Peyer's patch (tissue), 4 donors: ENCODE measurements at places on chromosomes 1 and 21.

GRCh38 chr1:194774535-194774934, 1588.1 kb upstream of the B3GALT2 start:
- no peak overlapping the region for H3K4me3 ChIP-seq
- no peak overlapping the region for H3K27ac ChIP-seq
- no peak for DNase-seq

DNA sequence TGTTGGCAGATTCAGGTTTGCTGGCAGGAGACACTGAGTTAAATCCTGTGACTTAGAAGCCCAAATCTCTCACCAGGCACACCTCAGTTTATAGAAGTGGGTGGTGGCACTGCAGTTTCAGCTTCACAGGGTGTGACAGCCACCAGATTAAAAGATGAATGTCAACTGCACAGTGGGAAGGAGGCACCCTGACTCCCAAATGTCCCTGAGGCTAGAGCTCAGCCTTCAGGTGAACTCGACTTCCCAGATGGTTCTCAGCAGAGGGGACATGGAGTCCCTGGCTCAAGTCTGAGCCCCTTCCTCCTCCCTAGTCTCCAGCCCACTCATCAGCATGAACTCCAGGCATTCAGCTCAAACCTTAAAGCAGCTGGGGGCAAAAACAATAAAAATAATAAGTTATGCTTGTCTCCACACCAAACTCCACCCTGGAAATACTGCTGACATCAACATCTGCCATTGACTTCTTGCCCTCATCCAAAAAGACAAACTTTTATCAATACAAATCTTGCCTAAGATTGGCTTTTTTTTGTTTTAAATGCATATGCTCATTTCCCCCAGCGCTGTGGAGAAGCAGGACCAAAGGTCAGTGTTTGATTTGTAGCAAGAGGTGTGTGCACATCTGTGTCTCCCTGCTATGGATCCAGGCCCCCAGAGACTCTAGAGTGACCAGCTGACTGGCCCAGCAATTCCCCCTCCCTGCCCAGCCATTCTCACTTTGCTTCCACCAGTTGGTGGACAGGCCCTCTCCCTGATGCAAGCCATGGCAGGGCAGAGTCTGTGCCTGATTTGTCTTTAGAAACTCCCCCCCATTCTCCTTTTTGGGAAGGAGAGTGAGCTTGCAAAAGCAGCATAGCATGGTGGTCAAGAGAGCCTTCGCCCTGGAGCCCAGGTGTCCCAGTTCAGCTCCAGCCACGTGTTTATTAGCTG, 18.5 kb upstream of the S100A7 start:
- H3K36me3 ChIP-seq: no peaks in the 10 kb centered on the region
- no peaks in the 10 kb centered on the region for H3K4me1 ChIP-seq
- no peak for DNase-seq
- H3K27ac ChIP-seq: no peak overlapping the region
- no peak overlapping the region for H3K4me3 ChIP-seq

DNA sequence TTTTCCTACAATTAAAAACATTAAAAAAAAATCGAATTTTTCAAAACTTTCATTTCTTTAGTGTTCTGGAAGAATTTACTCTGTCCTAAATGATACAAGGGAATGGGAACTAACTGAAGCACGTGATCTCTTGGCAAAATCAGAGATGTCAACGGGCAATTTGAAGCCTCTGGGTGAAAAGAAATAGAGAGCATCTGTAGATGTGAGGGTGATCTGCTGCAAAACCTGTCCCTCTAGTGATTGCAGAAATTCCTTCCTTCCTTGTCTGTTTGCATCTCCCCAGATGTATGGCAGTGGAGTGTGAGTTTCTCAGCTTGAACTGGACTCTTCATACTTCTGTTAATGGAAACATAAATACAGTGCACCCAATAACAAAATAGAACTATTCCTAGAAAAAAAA, 100.5 kb upstream of the S1PR1 start:
- H3K27me3 ChIP-seq: no peaks in the 10 kb centered on the region
- no peak for DNase-seq
- no peak overlapping the region for H3K27ac ChIP-seq
- H3K4me3 ChIP-seq: no peak overlapping the region
- no peaks in the 10 kb centered on the region for H3K36me3 ChIP-seq
- no peaks in the 10 kb centered on the region for H3K4me1 ChIP-seq

DNA sequence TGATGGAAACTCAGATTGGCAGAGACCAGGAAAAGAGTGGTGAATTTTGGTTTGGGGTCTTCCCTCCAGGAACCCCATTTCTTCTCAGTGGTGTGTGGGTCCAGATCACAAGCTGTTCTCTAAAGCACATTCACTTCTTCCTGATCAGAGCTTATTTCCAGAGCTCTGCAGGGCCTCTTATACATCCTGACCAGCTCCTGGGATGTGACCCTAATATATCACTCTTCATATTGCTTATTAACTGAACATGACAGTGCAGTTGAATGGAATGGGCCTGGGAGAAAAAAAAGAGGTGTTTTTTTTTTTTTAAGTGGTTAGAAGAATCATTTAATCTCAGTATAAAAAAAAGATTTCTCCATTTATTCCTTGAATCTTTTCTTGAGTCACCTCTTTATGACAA, 29.6 kb upstream of the DNM3 start:
- DNase-seq: no peak
- no peak overlapping the region for H3K4me3 ChIP-seq
- no peak overlapping the region for H3K27ac ChIP-seq
- H3K36me3 ChIP-seq: no peaks in the 10 kb centered on the region
- H3K27me3 ChIP-seq: no peaks in the 10 kb centered on the region

DNA sequence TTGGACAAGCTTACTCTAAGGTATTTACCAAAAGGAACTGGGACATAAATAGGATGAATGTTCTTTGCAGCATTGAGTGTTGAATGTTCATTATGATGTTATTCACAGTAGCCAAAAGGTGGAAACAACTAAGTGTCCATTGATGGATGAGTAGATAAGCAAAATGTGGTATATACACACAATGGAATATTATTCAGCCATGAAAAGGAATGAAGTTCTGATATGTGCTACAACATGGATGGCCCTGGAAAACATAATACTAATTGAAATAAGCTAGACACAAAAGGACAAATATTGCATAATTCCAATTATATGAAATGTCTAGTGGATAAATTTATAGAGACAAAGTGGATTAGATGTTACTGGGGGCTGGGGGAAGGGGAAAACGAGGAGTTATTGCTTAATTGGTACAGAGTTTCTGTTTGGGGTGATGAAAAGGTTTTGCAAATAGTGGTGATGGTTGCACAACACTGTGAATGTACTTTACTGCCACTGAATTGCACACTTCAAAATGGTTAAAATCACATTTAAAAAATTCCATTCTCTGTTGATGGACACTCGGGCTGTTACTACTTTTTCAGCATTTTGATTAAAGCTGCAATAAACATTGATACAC, 2.9 kb downstream of the MTARC1 start:
- no peak overlapping the region for H3K4me3 ChIP-seq
- no peaks in the 10 kb centered on the region for H3K36me3 ChIP-seq
- H3K27me3 ChIP-seq: no peaks in the 10 kb centered on the region
- no peaks in the 10 kb centered on the region for H3K4me1 ChIP-seq

DNA sequence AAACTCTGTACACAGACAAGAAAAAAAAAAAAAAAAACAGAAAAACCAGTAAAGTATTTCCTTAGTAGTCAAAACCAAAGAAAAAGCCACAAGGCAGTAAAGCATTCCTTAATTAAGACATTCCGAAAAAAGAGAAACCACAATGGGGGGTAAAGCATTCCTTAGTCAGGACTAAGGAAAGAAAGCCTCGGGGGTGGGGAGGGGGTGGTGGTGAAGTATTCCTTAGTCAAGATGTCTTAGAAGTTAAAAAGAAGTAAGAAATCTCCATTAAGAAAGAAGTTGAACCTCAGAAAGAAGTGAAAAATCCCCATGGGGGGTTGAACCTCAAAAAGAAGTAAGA, 28.2 kb upstream of the FMO1 start:
- H3K27me3 ChIP-seq: no peaks in the 10 kb centered on the region
- H3K27ac ChIP-seq: no peak overlapping the region
- H3K4me3 ChIP-seq: no peak overlapping the region
- no peaks in the 10 kb centered on the region for H3K36me3 ChIP-seq

DNA sequence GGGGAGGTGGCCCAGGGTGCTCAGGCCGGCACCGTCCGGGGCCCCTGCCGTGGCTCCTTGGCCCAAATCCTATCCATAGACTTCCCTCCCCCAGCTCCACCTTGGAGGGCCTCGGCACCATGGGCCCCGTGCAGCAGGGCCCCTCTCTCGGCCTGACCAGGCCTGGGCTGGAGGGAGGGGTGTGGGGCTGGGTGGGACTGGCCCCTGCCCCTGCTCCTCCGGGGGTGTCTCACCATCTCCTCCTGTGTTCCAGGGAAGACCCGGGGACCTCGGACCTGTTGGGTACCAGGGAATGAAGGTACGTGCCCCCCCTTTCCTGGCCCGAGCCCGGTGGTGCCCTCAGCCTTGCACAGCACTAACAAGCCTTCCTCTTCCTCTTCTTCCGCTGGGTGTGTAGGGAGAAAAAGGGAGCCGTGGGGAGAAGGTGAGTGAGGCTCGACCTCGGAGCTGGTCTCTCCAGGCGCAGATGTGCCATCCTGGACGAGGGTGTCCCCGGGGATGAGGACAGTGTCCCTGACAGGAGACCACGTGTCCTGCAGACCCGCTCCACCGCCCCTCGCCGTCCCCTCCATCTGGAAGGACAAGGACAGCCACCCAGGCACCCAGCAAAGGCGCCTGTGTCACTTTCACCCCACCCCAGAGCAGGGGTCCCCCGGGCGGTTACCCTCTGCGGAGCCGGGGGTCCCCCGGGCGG, 7.9 kb downstream of the COL6A1 start:
- H3K27me3 ChIP-seq: no peaks in the 10 kb centered on the region
- no peak overlapping the region for H3K4me3 ChIP-seq
- H3K4me1 ChIP-seq: no peaks in the 10 kb centered on the region
- DNase-seq: peak; percentile 41

- H3K4me1 ChIP-seq: peaks cover 6% of the 10 kb centered on the region
- H3K27me3 ChIP-seq: no peaks in the 10 kb centered on the region
Observed at GRCh38 chr1:78622548-78622947, 2.3 kb downstream of the IFI44L start.

- DNase-seq: no peak
- H3K4me1 ChIP-seq: no peaks in the 10 kb centered on the region
- no peaks in the 10 kb centered on the region for H3K27me3 ChIP-seq
- H3K36me3 ChIP-seq: no peaks in the 10 kb centered on the region
- no peak overlapping the region for H3K4me3 ChIP-seq
- H3K27ac ChIP-seq: no peak overlapping the region
Observed at GRCh38 chr1:36918604-36919003, 115.7 kb downstream of the GRIK3 start.

- H3K36me3 ChIP-seq: no peaks in the 10 kb centered on the region
- no peak for DNase-seq
- no peaks in the 10 kb centered on the region for H3K27me3 ChIP-seq
- no peak overlapping the region for H3K27ac ChIP-seq
- no peak overlapping the region for H3K4me3 ChIP-seq
- no peaks in the 10 kb centered on the region for H3K4me1 ChIP-seq
Observed at GRCh38 chr21:27633631-27634030, 666.7 kb upstream of the ADAMTS5 start.

DNA sequence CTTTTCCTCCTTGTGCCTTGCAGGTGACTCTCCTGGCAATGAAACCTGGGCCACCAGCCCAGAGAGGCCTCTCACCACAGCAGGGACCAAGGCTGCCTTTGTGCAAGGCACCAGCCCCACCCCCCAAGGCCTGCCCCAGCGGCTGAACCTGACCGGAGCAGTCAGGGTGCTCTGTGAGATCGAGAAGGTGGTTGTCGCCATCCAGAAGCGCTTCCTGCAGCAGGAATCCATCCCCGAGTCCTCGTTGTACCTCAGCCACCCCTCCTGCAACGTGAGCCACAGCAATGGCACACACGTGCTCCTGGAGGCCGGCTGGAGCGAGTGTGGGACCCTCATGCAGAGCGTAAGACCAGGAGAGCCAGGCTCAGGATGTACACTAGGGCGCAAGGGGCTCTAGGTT, 51.7 kb downstream of the UMODL1 start:
- no peaks in the 10 kb centered on the region for H3K36me3 ChIP-seq
- no peak overlapping the region for H3K4me3 ChIP-seq
- no peaks in the 10 kb centered on the region for H3K4me1 ChIP-seq
- DNase-seq: no peak
- no peak overlapping the region for H3K27ac ChIP-seq
- H3K27me3 ChIP-seq: no peaks in the 10 kb centered on the region

DNA sequence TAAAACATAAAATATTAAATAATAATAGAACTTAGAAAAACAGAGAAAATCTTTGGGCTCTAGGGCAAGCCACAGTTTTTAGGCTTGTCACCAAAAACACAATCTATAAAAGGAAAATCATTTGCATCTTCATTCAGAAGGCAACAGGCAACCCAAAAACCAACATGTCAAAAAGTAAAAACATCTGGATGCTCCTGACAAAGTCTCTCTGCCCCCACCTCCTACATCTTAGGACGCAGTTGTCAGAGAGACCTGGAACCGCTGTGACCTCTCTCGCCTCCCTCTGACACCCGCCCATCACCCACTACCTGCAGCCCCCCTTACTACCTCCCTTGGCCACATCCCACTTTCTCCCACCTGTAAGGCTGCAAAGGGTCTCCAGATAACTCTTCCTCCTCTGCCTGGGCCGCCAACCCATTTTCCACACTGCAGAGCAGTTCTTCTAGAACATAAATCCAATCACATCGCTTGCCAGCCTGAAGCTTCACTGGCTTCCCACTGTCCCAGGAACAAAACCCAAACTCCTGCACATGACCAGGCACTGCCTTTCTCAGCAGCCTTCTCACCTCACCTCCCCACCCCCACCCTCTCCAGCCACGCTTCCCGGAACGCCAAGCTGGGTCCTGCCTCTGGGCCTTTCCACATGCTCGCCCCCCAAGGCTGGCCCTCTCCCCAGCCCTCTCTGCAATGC, 14.7 kb downstream of the PRDM15 start:
- H3K27me3 ChIP-seq: no peaks in the 10 kb centered on the region
- H3K4me3 ChIP-seq: no peak overlapping the region
- DNase-seq: no peak
- H3K27ac ChIP-seq: no peak overlapping the region
- no peaks in the 10 kb centered on the region for H3K36me3 ChIP-seq

GRCh38 chr1:99279525-99279924, 15.2 kb downstream of the PLPPR4 start:
- H3K4me3 ChIP-seq: no peak overlapping the region
- no peaks in the 10 kb centered on the region for H3K27me3 ChIP-seq
- H3K27ac ChIP-seq: no peak overlapping the region
- H3K36me3 ChIP-seq: no peaks in the 10 kb centered on the region
- H3K4me1 ChIP-seq: no peaks in the 10 kb centered on the region
- no peak for DNase-seq
